ENCODE measurements at places on chromosomes 11 and 22.

- DNase-seq = no peak
Observed at GRCh38 chr11:19849107-19849789, 136.6 kb downstream of the NAV2 start.

DNA sequence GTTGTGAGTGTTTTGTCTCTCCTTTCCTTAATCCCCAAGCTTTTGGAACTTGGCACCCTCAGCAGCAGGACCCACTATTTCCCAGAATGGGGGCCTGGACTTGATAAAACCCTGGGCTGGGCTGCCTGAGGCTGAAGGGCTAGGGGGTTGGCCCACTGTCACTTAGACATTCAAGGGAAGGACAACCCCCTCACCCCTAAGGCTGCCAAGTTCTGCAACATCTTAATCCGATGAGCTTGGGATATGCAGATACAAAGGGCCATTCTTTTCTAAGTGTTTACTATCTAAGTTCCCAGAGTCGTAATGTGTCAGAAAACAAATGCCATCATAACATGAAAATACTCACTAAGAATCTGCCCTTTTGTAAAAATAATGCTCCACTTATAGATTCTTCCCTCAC, 42.9 kb downstream of the IRAG1 start:
- DNase-seq = no peak

GRCh38 chr11:17748044-17748443, 13.5 kb downstream of the KCNC1 start:
- DNase-seq = no peak

DNA sequence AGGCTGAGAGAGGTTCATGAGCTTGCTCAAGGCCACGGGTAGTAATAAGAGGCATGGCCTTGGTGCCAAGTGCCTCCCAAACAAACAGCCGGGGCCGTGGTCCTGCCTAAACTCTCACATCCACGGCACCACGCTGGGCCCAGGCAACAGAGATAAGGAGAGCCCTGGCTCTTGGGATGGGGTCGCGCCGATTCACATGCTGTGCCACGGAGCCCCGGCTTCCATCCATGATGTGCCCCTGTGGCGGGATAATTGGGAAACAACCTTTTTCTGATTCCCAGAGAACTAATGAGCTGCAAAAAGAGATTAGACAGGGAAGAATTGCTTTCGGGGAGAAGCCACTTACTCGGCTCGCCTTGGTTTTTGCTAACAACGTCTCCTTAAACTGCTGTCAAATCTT, 22.0 kb downstream of the TP53AIP1 start:
- DNase-seq = no peak

- DNase-seq = peak; percentile 44
Observed at GRCh38 chr11:111063726-111064517, 181.6 kb upstream of the POU2AF2 start.

DNA sequence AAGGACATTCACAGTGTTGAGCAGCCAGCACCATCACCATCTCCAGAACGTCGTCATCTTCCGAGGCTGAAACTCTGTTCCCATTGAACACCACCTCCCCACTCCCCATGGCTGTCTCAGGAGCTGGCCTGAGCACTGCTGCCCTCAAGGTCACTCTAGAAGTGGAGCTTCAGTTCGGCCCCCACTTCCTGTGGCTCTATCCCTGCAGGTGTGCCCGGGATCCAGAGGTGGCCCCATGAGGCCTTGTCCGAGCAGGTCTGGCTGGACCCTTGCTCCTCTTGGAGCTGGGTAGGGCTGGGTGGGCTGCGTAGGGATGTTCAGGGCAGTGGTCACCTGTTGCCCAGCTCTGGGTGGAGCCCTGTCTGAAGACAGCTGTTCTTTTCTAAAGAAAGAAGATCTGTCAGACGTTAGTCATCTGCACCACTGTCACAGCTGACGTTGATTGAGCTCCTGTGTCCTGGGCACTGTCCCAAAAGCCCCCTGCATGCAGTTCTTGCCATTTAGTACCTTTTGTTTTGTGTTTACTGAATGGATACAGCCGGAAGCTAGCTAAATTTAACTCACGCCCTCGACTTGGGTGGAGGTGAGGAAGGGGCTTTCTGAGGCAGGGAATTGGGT, 75.5 kb upstream of the CLDN5 start:
- DNase-seq = no peak

DNA sequence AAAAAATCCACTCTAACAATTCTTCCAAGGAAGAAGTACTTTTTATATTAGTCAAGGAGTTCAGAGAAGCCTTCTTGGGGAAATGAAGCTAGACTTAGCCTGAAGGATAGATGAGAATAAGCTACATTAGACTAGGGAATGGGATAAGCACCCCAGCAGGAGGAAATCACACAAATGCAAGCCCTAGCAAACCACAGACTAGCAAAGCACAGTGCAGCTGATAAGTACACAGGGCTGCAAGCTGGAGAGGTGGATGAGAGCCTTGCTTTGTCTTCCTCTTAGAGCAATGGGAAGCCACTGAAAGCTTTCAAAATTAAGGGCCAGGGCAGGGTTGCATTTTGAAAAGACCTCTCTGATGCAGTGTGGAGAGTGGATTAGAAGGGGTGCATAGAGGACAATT, 946.2 kb downstream of the LRRC4C start:
- no peak for DNase-seq

- no peak for DNase-seq
Observed at GRCh38 chr11:19592842-19593241, 119.8 kb upstream of the NAV2 start.

DNA sequence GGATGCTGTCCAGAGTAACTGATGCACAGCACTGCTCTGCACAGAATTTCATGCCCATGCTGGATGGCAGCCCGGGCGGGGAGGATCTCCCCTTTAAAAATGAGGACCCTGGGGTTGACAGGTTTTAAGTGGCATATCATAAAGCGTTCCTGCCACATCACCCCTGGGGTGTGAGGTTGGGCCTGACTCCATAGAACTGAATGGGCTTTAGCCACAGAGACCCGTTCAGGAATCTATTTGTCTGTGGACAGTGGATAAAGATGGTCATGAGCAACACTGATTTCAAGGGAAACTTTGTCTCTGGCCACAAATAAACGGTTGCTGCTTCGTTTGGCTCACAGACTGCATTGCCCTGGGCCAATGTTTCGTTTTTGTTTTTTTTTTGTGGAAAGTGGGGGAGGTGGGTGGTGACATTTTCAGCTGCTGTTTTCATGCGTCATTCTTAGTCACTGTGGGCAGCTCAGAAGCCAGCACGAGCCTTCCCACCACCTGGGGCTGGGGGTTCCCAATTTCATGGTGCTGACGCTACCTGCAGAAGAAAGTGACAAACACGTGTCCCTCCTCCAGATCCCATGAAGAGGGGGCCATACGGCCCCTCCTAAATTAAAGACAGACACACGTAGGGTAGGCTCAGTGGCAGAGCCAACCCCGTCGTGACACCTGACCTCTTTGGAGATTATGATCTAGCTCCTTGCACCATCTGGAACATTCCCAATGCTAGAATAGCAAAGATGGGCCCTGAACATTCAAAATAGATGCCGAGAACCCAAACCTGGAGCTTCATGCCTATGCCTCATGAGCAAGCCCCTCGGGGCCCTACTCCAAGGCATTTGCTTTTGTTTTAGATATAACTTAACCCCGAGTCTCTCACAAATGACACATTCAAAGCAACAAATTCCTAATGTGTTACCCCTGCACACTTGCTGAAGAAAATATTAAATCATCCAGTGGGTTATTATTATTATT, 54.8 kb upstream of the PHF21B start:
- DNase-seq = peak; percentile 92

- no peak for DNase-seq
Observed at GRCh38 chr11:1340111-1340510, 30.7 kb upstream of the TOLLIP start.

DNA sequence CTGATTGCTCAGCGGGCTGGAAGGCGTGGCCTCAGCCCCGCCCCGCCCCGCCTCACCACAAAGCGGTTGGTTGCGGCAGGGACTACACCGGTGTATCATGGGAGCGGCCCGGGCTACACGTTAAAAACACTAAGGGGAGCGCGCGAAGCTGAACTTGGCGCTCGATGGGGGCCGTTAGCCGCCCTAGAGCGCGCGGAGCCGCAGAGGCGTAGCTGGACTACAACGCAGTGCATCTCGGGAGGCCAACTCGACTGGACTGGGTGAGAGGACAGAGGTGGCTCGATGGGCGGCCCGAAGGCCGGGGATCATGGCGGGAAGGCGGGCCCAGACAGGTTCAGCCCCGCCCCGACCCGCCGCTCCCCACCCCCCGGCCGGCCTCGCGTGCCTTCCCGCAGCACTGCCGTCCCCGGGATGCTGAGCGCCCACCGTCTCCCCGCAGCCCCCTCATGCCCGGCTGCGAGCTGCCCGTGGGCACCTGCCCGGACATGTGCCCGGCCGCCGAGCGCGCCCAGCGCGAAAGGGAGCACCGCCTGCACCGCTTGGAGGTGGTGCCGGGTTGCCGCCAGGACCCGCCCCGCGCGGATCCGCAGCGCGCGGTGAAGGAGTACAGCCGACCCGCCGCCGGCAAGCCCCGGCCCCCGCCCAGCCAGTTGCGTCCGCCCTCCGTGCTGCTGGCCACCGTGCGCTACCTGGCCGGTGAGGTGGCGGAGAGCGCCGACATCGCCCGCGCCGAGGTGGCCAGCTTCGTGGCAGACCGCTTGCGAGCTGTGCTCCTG, at the start of gene SAC3D1:
TSS of gene SAC3D1 (plus strand) at position 364 of the 776 bp plus-strand sequence. CDS start at position 447, 83 bp downstream.
- peak; percentile 97 for DNase-seq

GRCh38 chr11:110801328-110801727, 89.1 kb upstream of the ARHGAP20 start:
- DNase-seq = no peak

- DNase-seq = peak; percentile 56
Observed at GRCh38 chr11:66607126-66607834, 9.2 kb upstream of the RBM14 start.

GRCh38 chr11:111177037-111177871, 68.3 kb upstream of the POU2AF2 start:
- DNase-seq = no peak

DNA sequence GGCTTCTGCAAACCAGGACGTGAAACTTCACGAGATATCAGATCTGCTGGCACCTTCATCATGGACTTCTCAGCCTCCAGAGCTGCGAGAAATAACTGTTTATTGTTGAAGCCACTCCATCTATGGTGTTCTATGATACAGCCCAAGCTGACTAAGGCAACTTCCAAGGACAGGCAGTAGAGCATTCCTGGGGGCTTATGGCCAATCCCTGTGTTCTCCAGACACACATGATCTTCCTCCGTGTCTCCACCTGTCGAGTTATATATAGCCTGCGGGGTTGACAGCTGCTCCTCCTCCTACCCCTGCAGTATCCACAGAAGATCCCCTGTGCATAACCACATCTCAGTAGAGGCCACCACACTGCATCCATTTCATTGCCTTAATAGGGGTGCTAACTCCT, 11.0 kb downstream of the TP53AIP1 start:
- peak; percentile 31 for DNase-seq

DNA sequence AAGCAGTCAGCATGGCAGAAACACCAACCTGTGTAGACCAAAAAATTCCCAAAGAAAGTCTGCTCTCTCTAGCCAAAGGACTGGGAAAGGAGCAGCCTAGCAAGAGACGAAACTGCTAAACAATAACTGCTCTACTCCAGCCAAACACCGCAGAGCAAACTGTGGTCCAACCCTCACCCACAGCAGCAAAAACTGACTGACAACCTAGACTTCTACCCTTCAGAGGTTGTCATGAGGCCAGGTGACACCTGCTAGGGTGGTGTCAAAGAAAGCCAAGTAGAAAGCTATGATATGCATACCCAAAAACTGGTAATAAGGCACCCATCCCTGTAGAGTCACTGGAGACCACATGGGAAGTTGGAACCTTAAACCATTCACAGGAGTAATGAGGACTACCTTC, 11.8 kb downstream of the GAB2 start:
- no peak for DNase-seq

DNA sequence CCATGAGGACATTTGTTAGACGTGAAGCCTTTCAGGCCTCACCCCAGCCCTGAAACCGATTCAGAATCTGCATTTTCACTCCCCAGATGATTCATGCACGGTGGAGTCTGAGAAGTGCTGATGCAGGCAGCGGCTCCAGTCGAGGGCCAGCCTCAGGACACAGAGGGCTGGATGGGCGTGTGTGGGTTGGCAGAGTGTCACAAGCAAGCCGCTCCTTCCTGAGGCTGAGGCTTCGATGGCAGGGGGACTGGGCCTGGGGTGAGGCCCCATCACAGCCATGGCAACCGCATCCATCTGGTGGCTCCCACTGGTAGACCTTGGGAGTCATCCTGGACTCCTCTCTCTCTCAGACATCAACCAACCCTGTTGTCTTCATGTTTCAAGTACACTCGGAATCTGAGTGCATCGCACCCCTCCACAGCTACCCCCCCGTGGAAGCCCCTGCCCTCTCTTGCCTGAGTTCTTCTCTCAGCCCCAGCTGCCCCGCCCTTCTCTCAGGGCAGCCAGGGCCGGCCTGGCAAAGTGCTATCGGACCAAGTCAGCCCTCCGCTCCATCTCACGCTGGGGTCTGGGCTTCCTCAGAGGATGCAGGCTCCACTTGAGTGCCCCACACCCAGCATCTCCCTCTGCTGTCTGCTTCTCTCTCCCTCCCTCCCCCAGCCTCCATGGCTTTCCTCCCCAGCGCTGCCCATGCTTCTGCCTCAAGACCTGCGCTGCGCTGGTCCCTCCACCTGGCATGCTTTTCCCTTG, 10.6 kb downstream of the KCNC1 start:
- no peak for DNase-seq

- DNase-seq = no peak
Observed at GRCh38 chr11:95045812-95046211, 3.4 kb upstream of the KDM4F start.

DNA sequence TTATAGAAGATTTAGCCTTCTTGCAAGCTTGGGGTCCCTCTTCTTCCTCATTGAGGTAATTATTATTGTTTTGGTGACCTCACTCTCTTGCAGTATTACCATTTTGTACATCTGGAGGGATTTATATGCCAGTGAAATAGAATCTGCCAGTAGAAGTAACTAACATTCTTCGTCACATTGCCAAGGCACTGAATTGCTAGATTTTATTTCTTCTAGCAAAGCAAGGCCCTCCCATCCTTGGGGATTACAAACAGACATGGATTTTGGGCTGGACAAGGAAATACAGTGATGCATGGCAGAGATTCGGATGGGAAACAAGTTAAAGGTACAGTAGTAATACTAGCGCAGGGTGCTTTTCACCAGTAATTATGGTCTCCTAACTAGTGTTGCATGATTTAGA, 7.8 kb downstream of the ADAMTS15 start:
- no peak for DNase-seq

- peak; percentile 38 for DNase-seq
Observed at GRCh38 chr22:45351956-45352355, 42.2 kb downstream of the FAM118A start.

DNA sequence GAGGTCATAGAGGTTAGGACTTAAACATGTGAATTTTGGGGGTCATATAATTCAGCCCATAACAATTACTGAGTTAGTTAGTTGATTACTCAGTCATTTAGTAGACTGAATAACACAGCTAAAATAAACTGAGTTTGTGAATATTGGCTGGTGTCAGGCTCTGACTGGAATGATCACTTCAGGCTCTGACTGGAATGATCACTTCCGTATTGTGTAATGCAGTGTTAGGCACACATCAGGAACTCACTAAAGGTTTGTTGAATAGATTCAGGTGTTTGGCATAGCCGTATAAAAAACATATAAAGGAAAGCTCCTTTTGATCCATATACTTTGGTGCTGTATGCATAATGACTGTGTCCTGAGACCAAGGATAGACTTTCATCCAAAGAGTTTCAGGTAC, 610.5 kb downstream of the INSC start:
- DNase-seq = no peak

- no peak for DNase-seq
Observed at GRCh38 chr11:87083029-87083428, 45.3 kb downstream of the TMEM135 start.

- peak; percentile 25 for DNase-seq
Observed at GRCh38 chr22:22463855-22464540, 44.5 kb downstream of the ZNF280B start.
